ENCODE measurements at places on chromosomes 1 and 21.

GRCh38 chr1:167209044-167209443, 11.6 kb upstream of the POU2F1 start:
- no peak for DNase-seq

DNA sequence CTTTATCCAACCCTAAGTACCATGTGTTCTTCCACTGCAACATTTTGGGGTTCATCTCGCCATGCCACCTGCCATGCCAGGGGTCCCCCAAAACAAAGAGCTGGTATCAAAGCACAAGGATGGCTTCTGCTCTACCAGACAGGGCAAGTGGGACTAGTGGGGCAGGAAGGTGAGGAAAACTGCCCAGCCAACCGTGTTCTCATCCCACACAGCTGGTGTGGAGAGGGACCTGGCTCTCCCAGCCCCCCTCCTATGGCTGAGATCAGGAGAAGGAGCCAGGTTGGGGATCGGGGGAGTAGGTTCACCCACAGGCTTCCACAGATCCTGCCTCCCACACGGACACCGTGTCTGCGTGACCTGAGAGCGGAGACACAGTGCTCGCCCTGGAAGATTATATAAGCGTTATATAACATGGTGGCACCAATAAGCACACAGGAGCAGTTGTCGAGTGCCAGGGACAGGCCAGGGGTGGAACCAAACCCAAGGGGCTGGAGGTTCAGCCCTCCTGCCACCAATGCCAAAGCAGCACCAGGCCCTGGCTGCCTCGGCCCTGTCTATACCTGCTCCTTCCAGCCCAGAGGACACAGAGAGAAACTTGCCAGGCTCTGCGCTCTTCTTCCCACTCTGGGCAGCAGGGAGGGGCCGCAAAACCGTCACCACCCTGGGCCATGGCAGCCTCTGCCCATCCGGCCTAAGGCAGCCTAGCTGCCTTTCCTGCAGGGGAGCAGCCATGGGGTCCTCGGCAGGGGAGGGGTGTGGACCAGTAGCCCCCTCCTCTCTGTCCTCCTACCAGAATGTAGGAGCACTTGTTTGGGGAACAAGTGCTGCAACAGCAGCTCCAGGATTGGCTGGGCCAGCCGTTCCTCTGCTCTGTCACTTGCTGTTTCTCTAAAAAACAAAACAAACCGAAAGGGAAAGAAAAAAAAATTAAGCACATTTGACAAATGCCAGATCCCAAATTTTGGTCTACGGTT, 43.5 kb downstream of the CD34 start:
- DNase-seq: no peak

DNA sequence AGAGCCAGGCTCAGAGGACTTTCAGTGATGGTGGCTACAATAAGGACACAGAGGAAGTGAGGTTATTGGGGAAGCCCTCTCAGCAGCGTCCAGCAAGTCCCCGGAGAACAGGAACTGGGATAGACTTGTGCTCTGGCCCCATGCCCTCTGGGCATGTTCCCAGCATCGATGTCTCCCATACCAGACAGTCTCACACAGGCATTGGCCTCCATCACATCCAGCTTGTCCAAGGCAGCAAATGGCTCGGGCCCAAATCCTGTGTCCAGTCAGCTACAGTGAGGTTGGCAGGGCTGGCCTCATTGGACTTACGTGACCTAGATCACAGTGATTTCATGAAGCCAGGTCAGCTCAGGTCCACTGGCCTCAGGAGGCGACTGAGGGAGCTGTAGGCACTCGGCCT, 19.6 kb upstream of the TMEM54 start:
- no peak for DNase-seq

- peak; percentile 10 for DNase-seq
Measured at GRCh38 chr1:116020668-116021272, 44.5 kb downstream of the SLC22A15 start.

GRCh38 chr1:11719313-11720032, 16.5 kb upstream of the AGTRAP start:
- DNase-seq: peak; percentile 42

GRCh38 chr1:199733125-199733524, 294.4 kb upstream of the NR5A2 start:
- DNase-seq: no peak

DNA sequence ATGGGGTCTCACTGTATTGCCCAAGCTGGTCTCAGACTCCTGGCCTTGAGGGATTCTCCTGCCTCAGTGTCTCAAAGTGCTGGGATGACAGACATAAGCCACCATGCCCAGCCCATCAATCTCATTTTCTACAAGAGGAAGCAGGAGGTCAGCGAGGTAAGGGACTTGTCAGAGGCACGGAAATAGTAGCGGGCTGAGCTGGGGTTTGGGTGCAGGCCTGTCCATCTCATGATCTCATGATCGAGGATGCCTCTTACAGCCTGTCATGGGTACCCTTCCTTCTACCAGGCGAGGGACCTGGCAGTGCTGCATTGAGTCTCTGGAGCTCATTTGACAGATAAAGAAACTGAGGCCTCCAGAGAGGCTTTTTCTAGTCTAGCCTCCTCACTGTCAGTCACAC, 28.5 kb upstream of the SCCPDH start:
- DNase-seq: no peak

GRCh38 chr1:20365421-20366055, 74.9 kb downstream of the VWA5B1 start:
- DNase-seq: no peak

DNA sequence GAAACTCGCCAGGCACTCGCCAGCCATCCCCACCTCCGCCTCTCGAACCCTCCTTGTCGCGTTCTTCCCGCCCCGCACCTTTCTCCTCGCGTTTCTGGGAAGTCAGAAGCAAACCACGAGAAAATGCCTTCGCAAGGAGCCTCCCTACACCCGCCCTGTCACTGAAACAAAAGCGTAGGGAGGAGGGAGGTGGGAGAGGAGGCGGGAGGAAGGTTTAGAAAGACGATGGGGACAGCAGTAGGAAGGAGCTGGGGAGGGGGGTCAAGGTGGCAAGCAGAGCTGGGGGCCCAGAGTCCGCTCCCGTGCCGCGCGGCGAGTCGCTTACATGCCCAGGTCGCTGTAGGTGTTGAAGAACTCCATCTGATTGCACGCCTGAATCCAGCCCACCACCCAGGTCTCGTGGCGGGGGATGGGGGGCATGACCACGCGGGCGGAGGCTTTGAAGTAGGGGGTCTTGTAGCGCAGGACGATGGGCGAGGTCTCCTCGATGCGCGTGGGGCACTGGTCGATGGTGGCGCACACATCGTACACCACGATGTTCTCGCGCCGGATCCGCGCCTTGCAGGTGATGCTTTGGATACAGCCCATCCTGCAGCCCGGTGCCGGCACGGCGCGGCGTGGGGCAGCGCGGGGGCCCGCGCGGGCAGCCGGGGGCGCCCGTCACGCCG, 1.0 kb downstream of the FAM78B start:
- no peak for DNase-seq

- no peak for DNase-seq
Measured at GRCh38 chr1:71921935-71922559, 360.3 kb downstream of the NEGR1 start.

DNA sequence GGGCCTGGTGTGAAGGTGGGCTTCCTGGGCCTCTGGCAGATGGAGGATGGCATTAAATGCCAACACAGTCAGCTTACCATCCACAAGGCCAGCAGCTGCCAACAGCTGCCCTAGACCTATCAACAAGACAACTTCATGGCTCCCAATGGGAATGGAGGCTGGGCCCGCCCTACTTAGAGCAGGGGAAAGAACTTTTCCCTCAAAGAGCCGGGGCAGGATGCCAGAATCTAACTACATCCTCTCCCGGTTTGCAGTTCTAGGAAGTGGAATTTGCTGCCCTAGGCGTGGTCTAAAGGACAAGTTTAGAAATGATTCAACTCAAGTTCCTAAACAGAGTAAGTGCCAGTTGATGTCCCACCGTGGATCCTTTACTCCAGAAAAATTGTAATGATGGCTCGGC, 13.1 kb downstream of the ICMT start:
- DNase-seq: no peak

- no peak for DNase-seq
Measured at GRCh38 chr21:27693376-27693775, 726.5 kb upstream of the ADAMTS5 start.

DNA sequence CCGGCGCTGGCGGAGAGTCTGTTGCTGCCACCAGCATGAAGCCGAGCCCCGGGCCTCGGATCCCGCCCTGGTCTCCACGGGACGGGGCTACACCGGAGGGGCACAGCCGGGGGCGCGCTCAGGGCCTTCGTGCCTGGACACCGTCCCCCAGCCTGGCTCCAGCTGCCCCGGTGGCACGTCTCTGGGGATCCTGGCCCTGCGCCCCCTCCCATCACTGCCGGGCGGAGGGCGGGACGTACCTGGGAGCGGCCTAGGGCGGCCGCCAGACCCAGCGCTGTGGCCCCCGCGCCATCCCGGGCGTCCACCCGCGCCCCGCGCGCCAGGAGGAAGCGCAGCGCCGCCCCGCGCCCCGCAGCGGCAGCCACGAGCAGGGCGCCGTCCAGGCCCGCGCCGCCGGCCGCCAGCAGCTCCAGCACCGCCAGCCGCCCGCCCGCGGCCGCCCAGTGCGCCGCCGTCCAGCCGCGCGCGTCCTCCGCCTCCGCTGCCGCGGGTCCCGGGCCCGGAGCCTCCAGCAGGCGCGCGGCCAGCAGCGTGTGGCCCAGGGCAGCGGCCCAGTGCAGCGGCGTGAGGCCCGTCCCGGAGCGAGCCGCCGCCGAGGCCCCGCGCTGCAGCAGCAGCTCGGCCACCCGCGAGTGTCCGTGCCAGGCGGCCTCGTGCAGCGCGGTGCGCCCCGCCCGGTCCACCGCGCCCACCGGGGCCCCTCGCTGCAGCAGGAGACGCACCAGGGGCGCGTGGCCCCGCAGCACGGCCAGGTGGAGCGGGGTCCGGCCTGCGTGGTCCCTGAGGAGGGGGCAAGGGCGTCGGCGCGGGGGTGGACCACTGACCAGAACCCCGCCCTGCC, 1.0 kb downstream of the ANKRD65 start:
- no peak for DNase-seq

DNA sequence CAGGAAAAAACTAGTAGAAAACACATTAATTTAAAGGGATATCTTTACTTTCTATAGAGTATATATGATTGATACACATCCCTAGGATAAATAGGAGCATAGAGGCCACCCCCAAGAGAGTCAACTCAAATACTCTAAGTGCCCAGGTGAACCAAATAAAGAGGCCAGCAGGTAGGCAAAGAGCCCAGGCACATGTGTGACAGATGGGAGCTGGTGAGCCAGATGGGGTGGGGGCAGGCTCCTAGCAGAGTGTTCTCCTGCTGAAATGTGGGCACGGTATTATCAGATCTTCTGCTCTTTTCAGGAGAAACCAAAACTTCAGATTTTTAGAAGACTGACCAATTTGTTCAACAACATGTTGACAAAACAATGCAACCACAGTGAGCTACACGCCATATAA, 333.4 kb upstream of the PKN2 start:
- no peak for DNase-seq

DNA sequence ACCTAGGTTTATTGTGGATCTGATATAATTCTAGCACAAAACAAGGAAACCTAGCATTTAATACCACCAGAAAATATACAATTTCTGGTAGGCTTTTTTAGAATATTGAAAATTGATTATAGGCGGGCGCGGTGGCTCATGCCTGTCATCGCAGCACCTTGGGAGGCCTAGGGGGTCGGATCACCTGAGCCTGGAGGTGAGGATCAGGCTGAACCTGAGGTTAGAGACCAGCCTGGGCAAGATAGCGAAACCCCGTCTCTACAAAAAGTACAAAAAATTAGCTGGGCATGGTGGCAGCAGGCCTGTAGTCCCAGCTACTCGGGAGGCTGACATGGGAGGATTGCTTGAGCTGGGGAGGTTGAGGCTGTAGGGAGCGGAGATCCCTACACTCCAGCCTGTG, 948 bp upstream of the COP1 start:
- DNase-seq: no peak

DNA sequence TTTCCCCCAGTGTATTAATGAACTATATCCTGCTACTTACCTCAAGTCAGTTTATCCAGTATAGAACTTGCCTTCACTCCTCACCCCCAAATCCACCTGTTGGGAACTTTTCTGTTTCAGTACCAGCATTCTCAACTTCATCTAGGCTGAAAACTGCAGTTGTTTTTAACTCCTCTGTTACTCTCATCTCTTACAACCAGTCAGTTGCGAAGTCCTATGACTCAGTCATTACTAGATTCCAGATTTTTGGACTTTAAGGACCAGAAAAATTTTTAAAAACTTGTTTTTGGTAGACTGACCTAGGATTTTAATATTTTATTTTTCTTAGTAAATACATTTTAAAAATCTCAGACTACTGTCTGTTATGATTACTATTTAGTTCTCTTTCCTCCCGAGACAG, 8.1 kb downstream of the GNAI3 start:
- no peak for DNase-seq

DNA sequence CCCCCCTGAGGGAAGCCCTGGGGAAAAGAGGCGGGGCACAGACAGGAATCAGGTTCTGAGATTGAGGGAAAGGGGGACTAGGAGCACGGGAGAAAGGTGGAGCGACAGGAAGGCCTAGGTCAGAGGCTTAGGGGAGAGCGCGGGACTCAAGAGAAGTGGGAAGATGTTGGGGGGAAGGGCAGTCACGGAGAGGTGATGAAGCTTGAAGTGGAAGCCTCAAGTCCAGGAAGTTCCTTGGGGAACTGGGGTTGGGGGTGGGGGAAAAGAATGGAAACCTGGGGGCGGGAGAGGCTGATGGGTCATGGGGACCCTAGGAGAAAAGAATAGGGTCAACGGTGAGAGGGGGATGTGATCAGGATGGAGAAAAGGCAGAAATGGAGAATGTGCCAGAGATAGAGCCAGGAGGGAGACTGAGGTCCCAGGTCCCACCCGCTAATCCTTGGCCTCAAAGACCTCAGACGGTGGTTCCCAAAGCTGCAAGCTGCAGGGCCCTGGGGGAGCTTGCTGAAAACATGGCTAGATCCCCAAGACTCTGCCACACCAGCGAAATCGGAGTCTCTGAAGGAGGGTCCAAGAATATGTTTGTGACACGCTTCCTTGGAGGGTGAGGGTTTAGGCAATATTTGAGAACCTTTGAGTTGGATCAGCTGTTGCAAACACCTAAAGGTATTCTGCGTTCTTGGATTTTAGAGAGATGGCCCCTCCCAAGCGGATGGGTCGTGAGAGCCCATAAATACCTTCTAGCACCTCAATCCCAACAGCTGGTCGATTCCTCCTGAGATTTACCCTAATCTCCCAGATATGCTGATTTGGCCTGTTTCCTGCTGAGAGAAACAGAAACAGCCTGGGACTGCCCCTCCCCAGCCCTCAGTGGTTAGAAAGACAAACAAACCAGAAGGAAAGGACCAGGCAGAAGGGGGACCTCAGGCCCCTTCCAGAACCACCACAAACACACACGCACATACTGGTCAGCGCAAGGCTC, 3.6 kb downstream of the C1orf232 start:
- DNase-seq: no peak

- no peak for DNase-seq
Measured at GRCh38 chr21:17798796-17799195, 20.4 kb downstream of the C21orf91 start.

DNA sequence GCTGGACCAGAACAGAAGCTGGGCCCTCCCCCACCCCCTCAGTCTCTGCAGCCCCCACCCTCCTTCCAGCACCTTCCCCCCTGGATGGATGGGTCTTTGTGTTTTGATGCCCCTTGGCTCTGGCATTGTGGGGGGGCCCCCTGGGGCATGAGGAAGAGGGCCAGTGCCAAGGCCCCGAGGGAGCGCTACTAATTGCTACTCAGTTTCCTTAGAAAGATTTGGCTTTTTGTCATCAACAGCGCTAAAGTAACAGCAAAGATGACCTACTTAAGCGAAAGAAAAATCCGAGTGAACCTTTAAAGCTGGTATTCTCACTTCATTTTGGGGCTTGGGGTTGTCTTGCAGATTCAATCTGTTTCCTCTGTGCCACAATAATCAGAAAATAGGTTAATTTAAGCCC, 63.5 kb downstream of the SKI start:
- no peak for DNase-seq

- no peak for DNase-seq
Measured at GRCh38 chr1:204589409-204590038, 73.3 kb downstream of the MDM4 start.

Measured in stimulated activated CD8-positive, alpha-beta memory T cell treated with anti-CD3 and anti-CD28 coated beads, Interleukin-7, amount 100 ng/mL, for 48 hours (primary cell).